ENCODE measurements at places on chromosomes 7 and 10.

- DNase-seq, result no peak
These were observed 56.7 kb upstream of the SEPHS1 start for GRCh38 chr10:13404791-13405190.

GRCh38 chr7:5375925-5376324 is 47.7 kb downstream of the TNRC18 start:
- DNase-seq, result no peak

GRCh38 chr10:125801574-125801973 is 21.5 kb downstream of the UROS start:
- DNase-seq, result no peak

GRCh38 chr7:5694912-5695726 is 86.3 kb downstream of the RNF216 start:
- no peak for DNase-seq

- DNase-seq, result no peak
These were observed 43.3 kb downstream of the NRP1 start for GRCh38 chr10:33291053-33291592.
